ENCODE measurements at places on chromosomes 6 and 20. TPM values are rescaled to one million over a fixed set of nuclear protein-coding genes. Genes with fewer than 3 reads are reported as not detected.

- H3K27me3 ChIP-seq: no peaks in the 10 kb centered on the region
- peaks cover 56% of the 10 kb centered on the region for H3K4me1 ChIP-seq
- no peak for DNase-seq
- peak overlapping the region; percentile 21 for H3K27ac ChIP-seq
- H3K4me3 ChIP-seq: peak overlapping the region; percentile 2
- H3K36me3 ChIP-seq: no peaks in the 10 kb centered on the region
Observed at GRCh38 chr20:48824830-48825565, 2.8 kb downstream of the PREX1 start.

- peaks cover 16% of the 10 kb centered on the region for H3K27me3 ChIP-seq
- no peaks in the 10 kb centered on the region for H3K36me3 ChIP-seq
- no peak overlapping the region for H3K4me3 ChIP-seq
- no peak overlapping the region for H3K27ac ChIP-seq
- no peaks in the 10 kb centered on the region for H3K4me1 ChIP-seq
Observed at GRCh38 chr6:15977050-15977449, 151.8 kb upstream of the MYLIP start.

DNA sequence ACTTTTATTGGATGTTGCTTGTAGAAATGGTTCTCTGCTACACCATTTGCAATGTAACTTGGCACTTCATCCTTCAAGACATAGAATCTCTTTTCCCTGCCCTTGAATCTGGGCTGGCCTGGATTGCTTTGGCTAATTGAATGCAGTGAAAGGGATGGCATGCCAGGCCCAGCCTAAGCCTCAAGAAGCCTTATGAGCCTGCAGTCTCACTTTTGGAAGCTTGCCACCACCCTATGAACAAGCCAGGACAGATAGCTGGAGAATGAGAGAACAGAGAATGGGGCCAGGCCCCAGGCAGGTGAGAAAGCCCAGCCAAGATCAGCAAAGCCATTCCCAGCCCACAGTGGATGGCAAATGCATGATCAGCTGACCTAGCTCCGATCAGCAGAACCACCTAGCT lies 350.7 kb upstream of the RNF24 start:
- no peak overlapping the region for H3K27ac ChIP-seq
- H3K36me3 ChIP-seq: no peaks in the 10 kb centered on the region
- no peaks in the 10 kb centered on the region for H3K27me3 ChIP-seq

- H3K36me3 ChIP-seq: no peaks in the 10 kb centered on the region
- peaks cover 49% of the 10 kb centered on the region for H3K27me3 ChIP-seq
- no peaks in the 10 kb centered on the region for H3K4me1 ChIP-seq
- no peak overlapping the region for H3K27ac ChIP-seq
- no peak overlapping the region for H3K4me3 ChIP-seq
- no peak for DNase-seq
Observed at GRCh38 chr6:6592826-6593475, 4.4 kb downstream of the LY86 start.

GRCh38 chr6:2460216-2460745 lies 214.9 kb upstream of the GMDS start:
- H3K4me1 ChIP-seq: no peaks in the 10 kb centered on the region
- no peak for DNase-seq
- no peak overlapping the region for H3K27ac ChIP-seq

DNA sequence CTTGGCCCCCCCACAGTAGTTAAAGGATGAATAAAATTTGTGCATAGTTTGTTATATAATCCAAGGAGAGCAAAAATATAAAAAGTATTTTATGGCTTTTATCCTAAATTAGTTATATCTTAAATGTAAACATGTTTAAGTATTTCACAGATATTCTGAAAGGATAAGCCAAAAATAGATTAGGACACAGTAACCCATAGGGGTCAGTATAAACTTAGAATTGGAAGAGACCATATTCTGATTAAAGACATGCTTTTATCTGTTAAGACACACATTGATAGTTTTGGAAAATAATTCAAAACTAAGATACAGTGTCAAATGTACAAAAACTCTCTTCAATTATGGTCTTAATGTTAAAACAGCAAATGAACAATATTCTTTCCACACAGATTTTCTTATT lies 4.5 kb upstream of the SERINC1 start:
- no peaks in the 10 kb centered on the region for H3K36me3 ChIP-seq
- H3K27ac ChIP-seq: no peak overlapping the region
- H3K27me3 ChIP-seq: no peaks in the 10 kb centered on the region
- H3K4me3 ChIP-seq: no peak overlapping the region
- H3K4me1 ChIP-seq: no peaks in the 10 kb centered on the region

GRCh38 chr20:14291502-14291901 lies 45.9 kb downstream of the FLRT3 start:
- no peaks in the 10 kb centered on the region for H3K36me3 ChIP-seq
- H3K4me3 ChIP-seq: no peak overlapping the region
- no peaks in the 10 kb centered on the region for H3K27me3 ChIP-seq
- no peak for DNase-seq
- peaks cover 37% of the 10 kb centered on the region for H3K4me1 ChIP-seq

- H3K27me3 ChIP-seq: no peaks in the 10 kb centered on the region
- H3K27ac ChIP-seq: peak overlapping the region; percentile 94
- H3K36me3 ChIP-seq: no peaks in the 10 kb centered on the region
- DNase-seq: peak; percentile 22
- peaks cover 86% of the 10 kb centered on the region for H3K4me1 ChIP-seq
Observed at GRCh38 chr20:6705106-6705766, 62.2 kb upstream of the BMP2 start.

GRCh38 chr6:49698478-49698877 lies 14.9 kb downstream of the CRISP2 start:
- no peaks in the 10 kb centered on the region for H3K36me3 ChIP-seq
- H3K4me1 ChIP-seq: no peaks in the 10 kb centered on the region
- no peak overlapping the region for H3K27ac ChIP-seq
- H3K4me3 ChIP-seq: no peak overlapping the region
- no peak for DNase-seq

DNA sequence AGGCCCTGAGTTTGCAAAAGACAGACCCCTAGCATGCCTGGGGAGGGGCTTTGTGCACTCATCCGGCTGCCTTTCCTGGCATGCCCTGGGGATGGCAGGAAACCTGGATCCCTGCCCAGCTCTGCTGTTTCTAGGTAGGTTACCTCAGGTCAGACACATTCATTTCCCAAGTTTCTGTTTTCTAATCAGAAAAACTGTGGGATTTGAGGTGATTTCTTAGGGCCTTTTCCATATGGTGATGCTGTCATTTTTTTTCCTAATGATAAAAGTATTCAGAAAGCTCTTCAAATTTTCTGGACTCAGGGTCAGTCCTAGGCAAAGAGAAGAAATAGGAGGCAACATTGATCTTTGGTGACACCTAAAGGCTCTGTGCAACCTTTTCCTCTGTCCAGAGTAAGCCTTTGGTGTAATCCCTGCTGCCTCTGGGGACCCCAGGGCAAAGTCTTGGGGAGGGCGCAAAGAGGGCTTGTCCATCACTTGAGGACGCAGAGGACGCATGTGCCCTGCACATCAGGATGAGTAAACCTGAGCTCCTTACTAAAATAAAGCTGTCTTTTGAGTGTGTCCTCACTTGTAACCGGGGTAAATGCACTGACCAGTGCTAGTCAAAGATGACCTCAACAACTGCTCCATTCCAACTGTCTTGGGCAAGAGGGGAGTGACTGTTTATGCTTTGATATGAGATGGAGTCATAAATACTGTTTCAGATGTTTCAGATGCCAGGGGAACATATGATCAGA lies 13.5 kb upstream of the TRAM2 start:
- H3K4me3 ChIP-seq: no peak overlapping the region
- H3K27ac ChIP-seq: no peak overlapping the region
- no peaks in the 10 kb centered on the region for H3K27me3 ChIP-seq
- H3K36me3 ChIP-seq: no peaks in the 10 kb centered on the region
- peaks cover 13% of the 10 kb centered on the region for H3K4me1 ChIP-seq
- DNase-seq: peak; percentile 36

GRCh38 chr20:21623074-21623780 lies 82.2 kb upstream of the PAX1 start:
- H3K27me3 ChIP-seq: peaks cover 22% of the 10 kb centered on the region
- no peak overlapping the region for H3K27ac ChIP-seq
- no peak overlapping the region for H3K4me3 ChIP-seq
- no peaks in the 10 kb centered on the region for H3K36me3 ChIP-seq

DNA sequence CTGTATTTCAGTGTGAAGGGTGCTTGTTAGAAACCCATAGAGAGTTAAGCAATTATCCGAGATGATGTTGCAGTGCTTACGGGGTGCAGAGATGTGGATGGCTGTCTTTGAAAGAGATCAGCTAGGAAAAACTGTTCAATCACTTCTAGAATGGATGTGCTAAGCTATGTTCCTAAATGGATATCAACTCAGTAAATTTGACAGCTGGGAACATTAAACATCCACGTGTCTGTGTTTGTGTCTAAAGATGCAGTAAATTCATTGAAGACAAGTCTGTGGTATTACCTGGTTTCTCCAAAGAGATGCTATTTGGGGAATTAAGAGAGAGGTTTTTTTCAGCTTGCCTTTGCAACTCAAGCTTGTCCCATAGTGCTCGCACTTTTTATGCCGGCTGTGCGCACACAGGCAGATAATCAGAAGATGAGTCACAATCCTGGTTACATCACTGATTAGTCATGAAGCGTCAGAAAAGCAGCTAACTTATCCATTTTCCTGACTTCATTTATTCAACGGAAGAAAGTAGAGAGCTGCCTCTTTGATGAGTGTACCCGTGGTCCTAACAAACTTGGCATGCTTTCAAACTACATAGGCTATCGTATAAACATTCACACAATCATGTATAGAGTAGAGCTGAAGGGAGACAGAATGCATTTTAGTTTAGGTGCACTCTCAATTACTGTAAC lies 691.7 kb upstream of the SLC35B3 start:
- peaks cover 10% of the 10 kb centered on the region for H3K27me3 ChIP-seq
- H3K4me1 ChIP-seq: no peaks in the 10 kb centered on the region
- no peak overlapping the region for H3K4me3 ChIP-seq
- H3K27ac ChIP-seq: no peak overlapping the region
- peak; percentile 75 for DNase-seq

- peaks cover 23% of the 10 kb centered on the region for H3K4me1 ChIP-seq
- H3K36me3 ChIP-seq: no peaks in the 10 kb centered on the region
- no peak overlapping the region for H3K27ac ChIP-seq
Observed at GRCh38 chr6:107959392-107959791, 1.4 kb upstream of the SEC63 start.

GRCh38 chr6:16130437-16130891 lies 1.6 kb downstream of the MYLIP start:
- H3K27ac ChIP-seq: peak overlapping the region; percentile 84
- peak overlapping the region; percentile 98 for H3K4me3 ChIP-seq
- H3K27me3 ChIP-seq: peaks cover 5% of the 10 kb centered on the region
- DNase-seq: peak; percentile 87
- H3K4me1 ChIP-seq: peaks cover 38% of the 10 kb centered on the region

GRCh38 chr6:45297320-45297719 lies 30.8 kb upstream of the RUNX2 start:
- DNase-seq: no peak
- H3K27ac ChIP-seq: no peak overlapping the region
- no peaks in the 10 kb centered on the region for H3K27me3 ChIP-seq
- no peak overlapping the region for H3K4me3 ChIP-seq
- H3K36me3 ChIP-seq: no peaks in the 10 kb centered on the region

- H3K27ac ChIP-seq: no peak overlapping the region
- no peaks in the 10 kb centered on the region for H3K36me3 ChIP-seq
- H3K4me3 ChIP-seq: no peak overlapping the region
- peaks cover 8% of the 10 kb centered on the region for H3K4me1 ChIP-seq
Observed at GRCh38 chr6:105783333-105783935, 302.7 kb upstream of the PRDM1 start.

GRCh38 chr6:17448165-17448564 lies 54.8 kb downstream of the CAP2 start:
- no peak overlapping the region for H3K27ac ChIP-seq
- no peak overlapping the region for H3K4me3 ChIP-seq
- H3K4me1 ChIP-seq: no peaks in the 10 kb centered on the region
- no peaks in the 10 kb centered on the region for H3K36me3 ChIP-seq

- DNase-seq: peak; percentile 80
- H3K36me3 ChIP-seq: no peaks in the 10 kb centered on the region
- peak overlapping the region; percentile 35 for H3K4me3 ChIP-seq
- H3K27me3 ChIP-seq: no peaks in the 10 kb centered on the region
Observed at GRCh38 chr6:128600397-128600951, 80.1 kb upstream of the PTPRK start.

DNA sequence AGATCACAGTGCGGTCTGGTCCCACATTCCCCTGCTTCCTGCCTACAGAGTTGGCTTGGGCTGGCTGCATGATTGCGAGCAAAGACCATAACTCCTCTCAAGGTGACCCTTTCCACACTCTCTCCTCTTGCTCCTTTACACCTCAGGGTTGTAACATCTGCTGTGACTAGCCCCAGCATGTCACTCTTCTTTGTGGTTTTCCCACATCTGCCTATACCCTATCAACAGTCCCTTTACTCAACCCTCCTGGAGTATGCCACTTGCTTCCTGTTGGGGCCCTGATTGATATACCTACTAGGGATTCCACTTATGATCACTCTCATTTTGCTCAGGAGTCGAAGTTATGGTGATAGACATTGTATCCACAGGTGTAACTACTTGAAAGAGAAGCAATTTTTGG lies 58.9 kb upstream of the SGK1 start:
- H3K4me1 ChIP-seq: peaks cover 19% of the 10 kb centered on the region
- H3K4me3 ChIP-seq: no peak overlapping the region
- H3K27ac ChIP-seq: no peak overlapping the region
- no peaks in the 10 kb centered on the region for H3K36me3 ChIP-seq

DNA sequence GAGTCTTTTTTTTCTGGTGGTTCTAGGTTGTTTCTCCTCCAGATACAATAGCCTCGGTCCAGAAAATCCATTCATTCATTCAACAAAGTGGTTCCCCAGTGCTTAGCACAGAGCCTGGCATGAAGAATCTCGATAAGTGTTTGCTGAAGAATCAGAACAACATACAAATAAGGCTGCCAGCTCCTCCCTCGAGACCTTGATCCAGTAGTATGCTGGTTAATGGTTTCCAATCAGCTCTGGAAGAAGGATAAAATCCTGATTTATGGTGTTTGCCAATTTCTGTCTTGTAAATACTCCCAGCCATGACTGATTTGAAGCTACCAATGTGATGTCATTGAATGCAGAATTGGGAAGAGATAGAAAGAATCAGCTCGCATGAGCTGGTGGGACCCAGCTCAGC lies 3.3 kb downstream of the HSPA12B start:
- no peak overlapping the region for H3K27ac ChIP-seq
- H3K27me3 ChIP-seq: no peaks in the 10 kb centered on the region
- H3K4me1 ChIP-seq: no peaks in the 10 kb centered on the region
- H3K4me3 ChIP-seq: no peak overlapping the region
- no peak for DNase-seq
- no peaks in the 10 kb centered on the region for H3K36me3 ChIP-seq

- no peaks in the 10 kb centered on the region for H3K27me3 ChIP-seq
- H3K4me3 ChIP-seq: no peak overlapping the region
- DNase-seq: no peak
- H3K36me3 ChIP-seq: no peaks in the 10 kb centered on the region
- peaks cover 9% of the 10 kb centered on the region for H3K4me1 ChIP-seq
- no peak overlapping the region for H3K27ac ChIP-seq
Observed at GRCh38 chr6:34671367-34671766, 25.2 kb downstream of the ILRUN start.

- no peaks in the 10 kb centered on the region for H3K27me3 ChIP-seq
- H3K27ac ChIP-seq: no peak overlapping the region
- H3K4me3 ChIP-seq: no peak overlapping the region
- peaks cover 12% of the 10 kb centered on the region for H3K4me1 ChIP-seq
- DNase-seq: no peak
Observed at GRCh38 chr6:157471895-157472686, 91.1 kb downstream of the ZDHHC14 start.

Gene LY6G6D
- not detected for total RNA-seq

Gene ZNF512B
- total RNA-seq: 18.0 TPM

Gene SLA2
- 0.51 TPM for total RNA-seq

Gene SAMD3
- total RNA-seq: not detected

Gene CDS2
- 13.2 TPM for total RNA-seq

Gene WFDC5
- total RNA-seq: not detected

Gene MEP1A
- total RNA-seq: not detected

Gene RIPPLY2
- total RNA-seq: not detected

Gene BHLHE23
- total RNA-seq: not detected

Gene TMEM14C
- 85.8 TPM for total RNA-seq
